Caco-2 (cell line): ENCODE measurements at places on chromosomes 4 and X. TPM values are rescaled to one million over a fixed set of nuclear protein-coding genes. Genes with fewer than 3 reads are reported as not detected.

GRCh38 chr4:172127168-172127567 is 314.0 kb downstream of the GALNTL6 start:
- DNase-seq: no peak

DNA sequence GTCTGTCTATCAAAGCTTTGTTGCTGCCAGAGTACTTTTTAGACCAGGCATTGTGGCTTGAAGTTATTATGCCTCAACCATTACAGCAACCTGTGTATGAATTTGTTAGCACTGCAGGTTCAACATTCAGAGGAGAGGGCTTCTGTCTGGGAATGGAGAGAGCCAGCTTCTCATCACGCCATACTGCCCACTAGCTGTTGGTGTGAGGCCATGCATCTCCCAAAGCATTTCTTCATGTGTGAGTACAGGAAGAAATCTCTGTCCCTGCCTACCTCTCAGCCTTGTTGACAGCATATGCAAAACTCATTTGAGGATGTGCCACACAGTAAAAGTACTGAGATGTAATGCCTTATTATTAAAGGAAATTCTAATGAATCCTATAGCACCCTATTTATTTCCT is 76.9 kb upstream of the PPARGC1A start:
- DNase-seq: no peak

- DNase-seq: no peak
Observed at GRCh38 chrX:125998432-125998831, 167.7 kb downstream of the DCAF12L2 start.

- DNase-seq: no peak
Observed at GRCh38 chrX:125262836-125263235, 56.8 kb upstream of the TEX13C start.

DNA sequence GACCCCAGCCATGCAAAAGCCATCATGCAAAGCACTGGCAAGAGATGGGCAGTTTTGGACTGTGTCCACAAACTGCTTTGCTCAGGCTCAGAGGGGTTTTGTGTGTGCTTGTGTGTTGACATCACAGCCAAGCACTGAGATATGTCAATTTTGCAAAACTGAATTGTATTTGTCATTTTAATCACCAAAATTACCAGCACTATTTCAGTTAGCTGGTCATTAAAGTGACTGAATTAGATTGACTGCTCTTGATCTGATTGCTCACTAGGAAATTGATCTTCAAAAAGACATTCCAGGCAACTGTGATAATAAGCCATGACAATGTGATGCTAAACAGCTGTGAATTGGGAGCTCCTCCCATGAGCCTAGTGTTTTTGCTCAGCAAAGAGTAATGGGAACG is 337.3 kb upstream of the GNPDA2 start:
- no peak for DNase-seq

DNA sequence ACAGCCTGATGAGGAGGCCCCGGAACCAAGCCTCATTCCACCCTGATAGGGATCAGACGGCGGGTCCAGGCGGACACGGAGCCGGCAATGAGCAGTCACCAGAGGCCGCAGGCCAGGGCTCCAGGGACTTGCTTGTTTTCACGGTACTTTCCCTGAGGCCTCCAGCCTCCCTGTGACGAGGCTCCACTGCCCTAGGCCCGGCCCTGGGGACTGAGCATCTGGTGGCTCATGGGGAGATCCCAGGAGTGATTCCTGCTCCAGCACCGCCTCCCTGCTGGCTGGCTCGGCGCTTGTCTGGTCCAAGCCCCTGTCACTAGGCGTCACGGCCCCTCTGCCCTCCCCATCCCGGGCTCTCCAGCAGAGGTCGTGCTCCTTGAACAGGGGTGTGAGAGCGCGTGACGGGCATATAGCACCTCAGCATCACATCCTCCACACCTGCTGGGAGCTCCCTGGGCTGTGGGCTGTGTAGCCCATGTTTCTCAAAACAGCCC is 14.1 kb downstream of the HTRA3 start:
- no peak for DNase-seq

GRCh38 chrX:23332101-23332887 is 2.4 kb upstream of the PTCHD1 start:
- no peak for DNase-seq

DNA sequence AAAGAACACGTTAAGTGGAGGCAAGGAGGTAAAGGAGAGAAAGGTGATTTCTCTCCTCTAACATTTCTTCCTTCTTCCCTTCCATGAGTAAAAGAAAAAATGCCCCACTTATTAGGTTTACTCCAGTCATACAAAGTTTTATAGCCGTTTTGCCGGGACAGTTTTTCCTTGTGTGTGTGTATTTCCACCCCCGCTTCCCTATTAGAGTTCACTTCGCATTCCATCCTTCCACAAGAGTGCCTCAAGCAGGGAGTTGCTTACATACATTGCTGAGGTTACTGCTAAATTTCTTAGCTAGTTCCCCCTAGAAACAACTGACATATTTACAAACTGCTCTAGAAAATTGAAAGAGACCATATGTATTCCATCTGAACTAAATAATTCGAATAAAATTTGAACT is 45.2 kb upstream of the BMP15 start:
- DNase-seq: no peak

DNA sequence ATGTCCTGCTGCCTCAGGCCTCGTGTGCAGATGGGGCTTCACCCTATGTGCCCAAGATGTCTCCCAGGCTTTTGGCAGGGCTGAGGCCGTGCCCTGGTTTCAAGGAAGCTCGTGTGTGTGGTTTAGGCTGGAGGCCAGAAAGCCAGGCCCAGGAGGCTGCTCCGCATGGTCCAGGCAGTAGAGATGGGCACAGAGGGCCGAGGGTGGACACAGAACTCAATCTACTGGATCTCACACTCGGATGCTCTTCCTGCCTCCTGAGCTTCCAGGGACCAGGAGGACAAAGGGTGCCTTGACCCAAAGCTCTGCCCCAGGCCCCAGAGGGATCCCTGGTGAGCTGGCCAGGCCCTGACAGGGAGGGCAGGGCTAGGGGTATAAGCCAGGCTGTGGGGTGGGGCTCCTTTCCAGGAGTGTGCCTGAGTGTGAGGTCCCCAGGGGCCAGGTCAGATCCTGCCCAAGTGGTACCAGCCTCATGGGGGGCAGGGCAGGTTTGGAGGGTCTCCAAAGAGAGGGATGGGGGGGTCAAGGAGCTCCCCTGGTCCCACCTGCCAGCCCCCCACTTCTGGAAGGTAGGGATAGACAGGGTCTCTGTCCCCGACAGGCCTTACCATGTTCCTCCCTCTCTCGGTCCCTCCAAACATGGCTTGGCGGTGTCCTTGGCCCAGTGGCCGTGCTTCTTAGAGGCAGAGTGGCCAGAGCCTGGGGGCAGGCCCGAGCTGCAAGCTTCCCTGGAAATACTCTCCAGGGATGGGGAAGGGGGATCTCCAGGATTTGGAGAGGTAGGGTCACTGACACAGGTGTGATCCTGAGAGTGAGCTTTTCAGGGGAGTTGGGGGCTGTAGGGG is 23.8 kb downstream of the HTRA3 start:
- no peak for DNase-seq

DNA sequence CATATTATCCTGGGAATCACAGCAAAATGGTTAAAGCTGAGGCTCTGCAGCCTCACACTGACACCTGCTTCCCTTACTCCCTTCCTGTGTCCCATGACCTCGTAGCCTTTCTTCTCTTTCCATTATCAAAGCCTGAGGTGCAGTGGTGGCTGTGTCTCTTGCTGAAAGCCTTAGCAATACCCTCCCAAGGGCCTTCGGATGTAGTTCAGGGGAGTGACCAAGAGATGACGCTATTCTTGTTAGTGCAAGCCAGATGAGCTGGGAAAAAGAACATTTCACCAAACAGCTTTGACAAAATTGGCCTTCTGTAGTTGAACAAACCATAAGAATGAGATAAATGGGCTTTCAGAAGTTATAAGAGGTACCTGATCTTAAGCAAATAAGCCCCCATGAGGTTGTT is 31.6 kb downstream of the SMIM10L2A start:
- DNase-seq: no peak

Gene GPR78
- total RNA-seq: 0.68 and 0.79 TPM in 2 replicates
